ENCODE measurements at places on chromosomes 12 and 14. TPM values are rescaled to one million over a fixed set of nuclear protein-coding genes. Genes with fewer than 3 reads are reported as not detected.

The SMOC1 gene
- total RNA-seq, result not detected

The HOXC10 gene
- 2.9 TPM for total RNA-seq

The OTOGL gene
- total RNA-seq, result 3.1 TPM

The PMEL gene
- total RNA-seq, result 0.35 TPM

The ADCY4 gene
- total RNA-seq, result 0.04 TPM

The ACOT6 gene
- total RNA-seq, result not detected

The ABCD2 gene
- not detected for total RNA-seq

The AGAP2 gene
- 0.23 TPM for total RNA-seq

The SERPINA6 gene
- not detected for total RNA-seq

The TRPV4 gene
- total RNA-seq, result 1.6 TPM

The TCTN2 gene
- 13.9 TPM for total RNA-seq

The ACVR1B gene
- total RNA-seq, result 9.8 TPM

The PRKAB1 gene
- 16.2 TPM for total RNA-seq

The EML5 gene
- 0.66 TPM for total RNA-seq

The SERPINA1 gene
- total RNA-seq, result 5.4 TPM

The C12orf54 gene
- total RNA-seq, result not detected

The EAPP gene
- total RNA-seq, result 49.5 TPM

DNA sequence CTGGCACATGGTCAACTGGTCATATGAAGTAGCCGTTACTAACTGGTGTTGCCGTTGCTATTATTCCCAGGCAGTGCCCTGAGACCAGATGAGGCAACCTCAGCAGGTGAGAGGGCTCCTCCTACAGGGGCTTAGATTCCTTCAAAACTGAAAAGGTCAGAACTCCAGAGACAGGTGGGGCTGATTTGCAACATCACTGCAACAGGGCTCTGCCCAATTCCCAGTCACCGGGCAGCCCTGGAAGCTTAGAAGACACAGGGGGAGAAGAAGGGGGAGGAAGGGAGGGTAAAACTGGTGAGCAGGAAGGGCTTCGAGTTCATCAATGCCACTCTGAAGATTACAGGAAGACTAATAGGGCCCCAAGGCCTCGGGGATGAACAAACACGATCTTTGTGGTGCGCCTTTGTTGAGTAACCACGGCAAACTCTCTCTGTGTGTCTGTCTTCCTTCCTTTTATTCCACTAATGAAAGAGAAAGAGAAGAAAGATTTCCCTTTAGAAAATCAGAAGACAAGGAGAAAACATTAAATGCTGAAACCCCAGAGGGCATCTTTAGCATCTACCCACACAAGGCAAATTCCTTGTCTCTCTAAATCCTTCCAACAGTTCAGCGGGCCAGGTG is 749.1 kb upstream of the TBX3 start:
- no peak for DNase-seq

DNA sequence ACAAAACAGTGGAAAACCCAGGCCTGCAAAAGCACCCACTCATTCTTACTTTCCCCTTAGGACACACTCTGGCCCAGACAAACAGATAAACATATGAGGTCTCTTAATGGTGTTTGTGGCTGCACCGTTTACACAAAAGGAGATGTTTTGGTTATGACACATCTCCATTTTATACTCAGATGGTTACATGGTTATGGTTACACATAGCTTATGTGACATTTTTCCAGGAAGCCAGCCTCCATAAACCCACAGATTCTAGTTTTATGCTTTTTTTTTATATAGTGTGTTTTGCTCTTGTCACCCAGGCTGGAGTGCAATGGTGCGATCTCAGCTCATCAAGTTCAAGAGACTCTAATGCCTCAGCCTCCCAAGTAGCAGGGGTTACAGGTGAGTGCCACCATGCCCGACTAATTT is 3.5 kb upstream of the KLRD1 start:
- peak; percentile 84 for DNase-seq

DNA sequence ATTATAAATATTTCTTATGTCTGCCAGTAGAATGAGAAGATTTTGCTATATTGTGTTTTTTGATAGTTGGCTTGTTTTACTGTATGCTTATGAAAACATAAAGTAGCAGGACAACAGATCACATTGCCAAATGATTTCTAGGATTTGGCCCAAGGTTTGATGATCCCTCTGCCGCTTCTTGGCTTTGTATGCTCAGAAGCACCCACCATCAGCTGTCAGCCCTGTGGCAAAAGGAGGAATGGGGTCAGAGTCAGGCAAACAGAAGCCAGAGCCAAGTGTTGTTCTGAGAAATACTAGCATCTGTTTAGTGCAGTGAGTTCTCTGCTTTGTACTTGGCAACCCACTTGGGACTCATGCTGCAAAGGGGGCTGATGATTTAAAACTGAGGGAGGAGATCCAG is 152.2 kb downstream of the PDE3A start:
- no peak for DNase-seq

GRCh38 chr14:75283162-75283832 is 4.7 kb downstream of the FOS start:
- no peak for DNase-seq

- peak; percentile 52 for DNase-seq
Measured at GRCh38 chr12:47504775-47505446, 200.9 kb downstream of the RPAP3 start.

GRCh38 chr12:7144414-7145120 is 14.4 kb downstream of the CLSTN3 start:
- peak; percentile 48 for DNase-seq

DNA sequence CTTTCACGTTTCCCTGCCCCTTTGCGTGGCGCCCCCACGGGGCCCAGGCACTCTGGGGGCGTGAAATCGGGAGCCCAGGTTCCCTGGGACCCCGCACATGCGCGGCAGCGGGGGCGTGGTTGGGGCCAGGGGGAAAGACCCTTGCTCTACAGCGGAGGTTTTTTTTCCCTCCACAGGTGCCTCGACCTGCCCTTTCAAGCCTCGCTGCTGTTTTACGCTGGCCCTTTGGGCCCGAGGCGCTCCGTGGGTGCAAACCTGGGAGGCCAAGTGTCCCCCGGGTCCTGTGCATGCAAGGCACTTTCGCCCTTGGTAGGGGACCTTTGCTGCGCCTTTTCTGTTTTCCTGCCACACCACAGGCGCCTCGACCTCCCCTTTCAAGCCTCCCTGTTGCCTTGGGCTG is 329.8 kb downstream of the ALG10 start:
- no peak for DNase-seq

DNA sequence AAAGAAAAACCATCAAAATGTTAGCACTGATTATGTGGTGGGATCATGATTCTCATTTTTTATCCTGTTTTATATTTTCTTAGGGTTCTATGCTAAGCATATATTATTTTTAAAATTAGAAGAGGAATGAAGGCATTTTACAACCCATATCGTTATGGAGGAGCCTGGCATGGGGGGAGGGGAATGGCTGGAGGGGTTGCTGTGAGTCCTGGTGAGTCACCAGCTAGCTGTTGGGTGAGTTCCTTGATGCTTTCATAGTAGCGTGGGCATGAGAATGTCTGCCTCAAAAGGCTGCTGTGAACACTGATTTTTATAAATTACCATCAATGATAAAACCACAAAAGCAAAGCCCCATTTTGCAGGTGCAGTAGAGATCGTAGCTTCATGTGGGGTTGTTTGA is 46.9 kb downstream of the C14orf132 start:
- DNase-seq, result peak; percentile 63

DNA sequence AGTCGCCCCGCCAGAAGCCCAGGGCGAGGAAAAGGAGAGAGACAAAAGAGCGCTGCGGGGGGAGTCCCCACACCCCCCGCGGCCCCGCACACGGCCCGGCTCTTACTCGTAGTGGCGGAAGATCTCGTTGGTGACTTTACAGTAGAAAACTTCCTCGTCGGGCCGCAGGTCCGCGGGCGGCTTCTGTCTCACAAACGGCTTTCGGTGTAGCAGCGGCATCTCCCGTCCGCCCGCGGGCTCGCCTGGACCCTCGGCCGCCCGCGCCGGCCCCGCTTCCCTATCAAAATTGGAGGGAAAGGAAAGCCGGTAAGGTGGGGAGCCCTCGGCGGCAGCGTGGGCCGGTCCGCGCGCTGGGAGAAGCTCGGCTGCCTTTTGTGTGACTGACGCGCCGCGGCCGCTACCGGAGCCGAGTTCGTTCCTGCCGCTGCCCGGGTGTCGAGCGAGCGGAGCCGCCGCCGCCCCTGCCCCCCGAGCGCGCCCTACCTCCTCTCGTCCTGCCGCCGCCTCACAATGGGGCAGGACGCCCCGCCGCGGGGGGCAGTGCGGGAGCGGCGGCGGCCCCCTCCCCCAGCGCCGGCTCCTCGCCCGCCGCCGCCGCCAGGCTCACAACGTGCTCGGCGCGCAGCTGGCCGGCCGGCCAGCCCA is 652 bp downstream of the BAZ1A start:
- DNase-seq, result peak; percentile 48

- no peak for DNase-seq
Measured at GRCh38 chr14:25140411-25140810, 90.5 kb upstream of the STXBP6 start.

- DNase-seq, result no peak
Measured at GRCh38 chr14:99284254-99285004, 12.4 kb upstream of the BCL11B start.

GRCh38 chr14:72169521-72169920 is 237.3 kb downstream of the RGS6 start:
- DNase-seq, result no peak

GRCh38 chr12:116146386-116146785 is 131.1 kb downstream of the MED13L start:
- no peak for DNase-seq

DNA sequence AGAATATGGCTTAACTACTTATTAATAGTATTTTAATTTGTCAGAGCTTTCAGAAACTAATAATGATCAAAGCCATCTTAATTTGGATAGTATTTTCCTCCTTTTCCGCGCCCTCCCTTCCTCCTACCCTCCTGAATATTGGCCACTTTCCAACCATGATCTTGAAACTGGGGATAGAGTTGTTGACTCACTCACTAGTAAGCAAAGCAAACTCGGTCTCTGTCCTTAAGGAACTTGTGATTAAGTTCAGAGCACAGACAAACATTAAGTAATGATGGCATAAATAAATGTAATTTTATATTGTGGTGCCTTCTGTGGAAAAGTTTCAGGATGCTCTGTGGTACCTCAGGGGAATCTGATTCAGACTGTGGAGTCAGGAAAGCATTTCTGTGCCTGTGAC is 75.7 kb downstream of the LRRK2 start:
- peak; percentile 62 for DNase-seq

DNA sequence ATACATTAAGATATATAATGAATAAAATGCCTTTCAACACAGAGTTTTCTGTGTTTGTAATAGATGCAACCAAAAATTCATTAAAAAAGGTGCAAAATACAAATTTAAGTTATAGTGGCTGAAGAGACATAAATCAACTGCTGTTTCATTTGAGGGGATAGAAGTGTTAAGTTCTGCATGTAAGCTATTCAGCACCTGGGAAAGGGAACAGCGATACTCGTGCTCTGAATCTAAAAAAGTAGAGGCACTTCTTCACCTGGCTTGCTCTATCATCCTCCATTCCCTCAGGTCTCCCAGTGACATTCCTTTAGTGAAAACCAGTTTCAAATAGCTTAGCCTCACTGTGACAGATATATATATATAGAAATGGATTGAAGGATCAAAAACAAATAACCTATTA is 222.6 kb downstream of the ACSS3 start:
- no peak for DNase-seq

- peak; percentile 82 for DNase-seq
Measured at GRCh38 chr12:106861984-106862916, 87.8 kb downstream of the RIC8B start.

DNA sequence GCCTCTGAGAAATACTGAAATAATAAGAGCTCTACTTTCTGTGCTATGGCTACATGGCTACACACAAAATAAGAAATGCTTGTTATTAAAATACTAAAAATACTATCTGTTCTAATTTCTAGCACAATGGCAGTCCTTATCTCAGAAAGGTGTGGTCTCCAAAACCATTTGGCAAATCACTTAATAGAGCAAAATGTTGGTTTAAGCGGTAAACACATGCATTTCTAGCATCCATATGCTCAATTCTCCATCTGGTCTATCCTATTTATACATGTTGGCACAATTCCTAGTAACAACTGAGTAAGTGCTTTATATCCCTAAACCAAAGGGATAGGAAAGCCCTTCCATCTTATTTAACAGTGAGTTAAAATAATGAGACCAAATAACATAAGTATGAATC is 107.0 kb downstream of the PAPLN start:
- no peak for DNase-seq

DNA sequence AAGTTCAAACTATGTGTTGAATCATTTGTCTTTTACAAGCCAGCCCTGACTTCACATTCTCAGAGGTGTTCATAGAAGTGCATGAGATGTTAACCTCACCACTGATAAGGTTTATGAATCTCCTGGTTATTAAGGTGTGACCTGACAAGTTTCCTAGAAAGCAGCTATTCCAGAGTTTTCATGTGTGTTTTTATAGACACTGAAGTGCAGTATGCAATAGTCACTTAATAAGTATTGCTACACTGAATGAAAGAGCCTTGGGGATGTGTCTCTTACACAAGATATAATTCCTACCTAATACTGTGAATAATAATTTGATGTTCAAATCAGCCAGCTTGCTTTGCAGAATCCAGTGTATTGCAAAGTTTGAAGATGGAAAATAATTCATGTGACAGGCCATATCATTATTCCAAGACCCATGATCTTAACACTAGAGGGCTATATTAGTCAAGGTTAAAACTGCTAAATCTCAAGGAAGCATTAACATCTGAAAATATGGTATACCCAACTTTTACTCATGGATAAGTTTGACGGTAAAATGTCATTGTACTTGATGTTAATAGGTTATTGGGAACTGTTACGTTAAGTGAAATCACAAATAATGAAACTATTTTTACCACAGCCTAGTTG is 13.0 kb downstream of the SLC25A3 start:
- no peak for DNase-seq

DNA sequence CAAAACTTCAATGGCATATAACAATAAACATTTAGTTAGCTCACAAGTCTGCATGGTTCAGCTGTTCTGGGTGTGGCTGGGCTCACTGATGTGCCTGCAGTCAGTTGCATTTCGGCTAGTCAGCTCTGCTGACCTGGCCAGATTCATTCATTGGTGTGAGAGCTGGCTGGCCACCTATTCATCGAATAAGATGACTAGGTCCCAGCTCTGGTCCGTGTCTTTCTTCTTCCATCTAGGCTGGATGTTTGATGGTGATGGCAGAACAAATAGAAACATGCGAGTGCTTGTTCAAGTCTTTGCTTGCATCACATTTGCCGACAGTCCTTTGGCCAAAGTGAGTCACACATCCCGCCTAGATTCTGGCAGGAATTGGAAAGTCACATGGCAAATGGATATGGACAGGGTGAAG is 203.3 kb upstream of the CRY1 start:
- peak; percentile 86 for DNase-seq
